ENCODE measurements at places on chromosomes 2 and 18. TPM values are rescaled to one million over a fixed set of nuclear protein-coding genes. Genes with fewer than 3 reads are reported as not detected.

Gene MOGAT1
- total RNA-seq, result not detected

Gene STPG4
- not detected for total RNA-seq

Gene STK39
- 27.1 TPM for total RNA-seq

DNA sequence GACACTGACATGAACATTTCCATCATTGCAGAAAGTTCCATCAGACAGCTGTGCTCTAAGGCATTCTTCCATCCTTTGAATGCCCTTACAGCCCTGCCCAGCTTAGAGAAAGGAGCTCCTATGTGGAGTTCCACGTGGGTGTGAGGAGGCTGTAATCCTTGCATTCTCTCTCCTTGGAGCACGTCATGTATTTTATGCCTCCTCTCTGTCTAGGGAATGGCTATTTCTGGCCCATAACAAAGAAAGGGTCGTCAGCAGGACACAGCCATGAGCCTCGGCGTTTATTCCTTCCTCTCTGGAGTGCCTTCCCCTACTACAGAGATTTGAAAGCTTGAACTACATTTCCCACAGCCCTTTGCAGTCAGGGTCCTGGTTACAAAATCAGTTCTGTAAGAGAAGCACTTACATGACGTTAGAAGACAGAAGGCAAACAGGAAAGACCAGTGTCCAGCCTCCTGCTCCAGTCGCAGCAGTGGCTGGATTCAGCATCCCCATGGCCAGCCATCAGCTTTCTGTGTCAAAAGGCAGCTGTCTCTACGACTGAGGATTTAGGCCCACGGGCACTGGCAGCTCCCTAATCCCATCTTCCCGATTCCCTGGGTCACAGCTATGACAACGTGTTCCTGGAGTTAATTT is 234.9 kb downstream of the TFCP2L1 start:
- no peak for DNase-seq

GRCh38 chr2:166560022-166560421 is 66.0 kb upstream of the SCN7A start:
- DNase-seq, result no peak

- DNase-seq, result peak; percentile 76
Observed at GRCh38 chr2:27370816-27371620, 602 bp downstream of the SNX17 start.

DNA sequence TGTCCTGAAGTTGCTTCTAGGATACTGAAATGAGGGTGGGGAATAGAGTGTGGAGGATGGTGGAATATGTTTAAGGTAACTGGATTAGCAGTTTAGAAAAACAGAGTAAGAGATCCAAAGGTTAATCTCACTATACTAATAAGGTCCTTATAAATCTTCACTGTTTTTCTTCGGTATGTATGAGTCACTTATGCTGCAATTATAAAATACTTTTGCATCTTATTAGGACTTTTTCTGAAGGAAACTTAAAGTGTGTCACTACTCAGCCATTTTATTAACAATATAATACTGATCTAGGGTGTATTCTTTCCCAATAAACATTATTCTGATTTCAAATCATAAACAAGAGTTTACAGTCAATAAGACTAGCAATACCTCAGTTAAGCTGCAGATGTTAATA is 182.3 kb downstream of the ZNF521 start:
- DNase-seq, result no peak

- DNase-seq, result no peak
Observed at GRCh38 chr2:236176417-236176816, 8.2 kb upstream of the GBX2 start.

All from kidney (tissue), 22 donors.